ENCODE measurements at places on chromosomes 1 and 21. TPM values are rescaled to one million over a fixed set of nuclear protein-coding genes. Genes with fewer than 3 reads are reported as not detected.

- H3K27me3 ChIP-seq, result no peaks in the 10 kb centered on the region
Observed at GRCh38 chr1:234551032-234551378, 59.0 kb downstream of the IRF2BP2 start.

- no peaks in the 10 kb centered on the region for H3K4me1 ChIP-seq
- DNase-seq, result no peak
- H3K36me3 ChIP-seq, result no peaks in the 10 kb centered on the region
- no peak overlapping the region for H3K27ac ChIP-seq
- no peak overlapping the region for H3K4me3 ChIP-seq
- no peaks in the 10 kb centered on the region for H3K27me3 ChIP-seq
Observed at GRCh38 chr1:8533907-8534306, 216.0 kb downstream of the SLC45A1 start.

DNA sequence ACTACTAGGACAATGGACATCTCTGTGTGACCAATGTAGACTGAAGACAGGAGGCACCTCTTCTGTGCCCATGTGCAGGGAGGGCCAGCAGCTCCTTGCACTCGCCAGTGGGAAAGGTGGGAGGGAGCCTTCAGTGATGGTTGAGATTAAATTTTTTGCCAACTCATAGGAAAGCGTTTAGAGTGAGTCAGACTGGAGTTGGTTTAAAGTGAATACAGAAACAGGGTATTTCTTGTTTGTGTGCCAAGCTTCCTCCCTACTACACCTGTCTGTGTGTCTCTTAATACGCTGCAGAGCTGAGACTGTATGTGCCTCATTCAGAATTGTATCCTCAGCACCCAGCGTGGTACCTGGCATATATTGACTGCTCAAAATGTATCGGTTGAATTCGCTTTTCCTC lies 13.5 kb upstream of the COL16A1 start:
- H3K27ac ChIP-seq, result no peak overlapping the region
- no peak for DNase-seq
- peaks cover 28% of the 10 kb centered on the region for H3K4me1 ChIP-seq
- no peaks in the 10 kb centered on the region for H3K36me3 ChIP-seq

PPIAL4G gene
- total RNA-seq, result not detected

MARK1 gene
- total RNA-seq, result 16.3 TPM

Data from heart left ventricle (tissue), 16 donors.